A549 treated with DMSO at 1 μM for 4 hours (cell line): ENCODE measurements at places on chromosomes 2 and 18. TPM values are rescaled to one million over a fixed set of nuclear protein-coding genes. Genes with fewer than 3 reads are reported as not detected.

The B3GNT7 gene
- 1.1 to 2.3 TPM (median 1.6 TPM) in 5 replicates for total RNA-seq

The IL36A gene
- total RNA-seq: not detected in 5 replicates

The ASB18 gene
- not detected in 5 replicates for total RNA-seq

The SCTR gene
- not detected in 5 replicates for total RNA-seq

The B4GALT6 gene
- total RNA-seq: 7.2 to 9.8 TPM (median 9.5 TPM) in 5 replicates

The OSBPL6 gene
- 7.3 to 9.1 TPM (median 8.4 TPM) in 5 replicates for total RNA-seq

The DPYSL5 gene
- total RNA-seq: 3.5 to 6.4 TPM (median 4.5 TPM) in 5 replicates

The CYP27A1 gene
- 0.03 to 0.34 TPM (median 0.19 TPM) in 4 of 5 replicates, not detected in the other for total RNA-seq
